ENCODE measurements at places on chromosomes 4 and X. TPM values are rescaled to one million over a fixed set of nuclear protein-coding genes. Genes with fewer than 3 reads are reported as not detected.
A peak's percentile ranks its signal among the peaks of the same experiment; 100 is the strongest.

GRCh38 chr4:42761804-42762203 is 104.9 kb upstream of the ATP8A1 start:
- H3K36me3 ChIP-seq, result no peaks in the 10 kb centered on the region
- H3K27me3 ChIP-seq, result no peaks in the 10 kb centered on the region
- H3K27ac ChIP-seq, result no peak overlapping the region
- no peak for DNase-seq
- no peaks in the 10 kb centered on the region for H3K4me1 ChIP-seq

DNA sequence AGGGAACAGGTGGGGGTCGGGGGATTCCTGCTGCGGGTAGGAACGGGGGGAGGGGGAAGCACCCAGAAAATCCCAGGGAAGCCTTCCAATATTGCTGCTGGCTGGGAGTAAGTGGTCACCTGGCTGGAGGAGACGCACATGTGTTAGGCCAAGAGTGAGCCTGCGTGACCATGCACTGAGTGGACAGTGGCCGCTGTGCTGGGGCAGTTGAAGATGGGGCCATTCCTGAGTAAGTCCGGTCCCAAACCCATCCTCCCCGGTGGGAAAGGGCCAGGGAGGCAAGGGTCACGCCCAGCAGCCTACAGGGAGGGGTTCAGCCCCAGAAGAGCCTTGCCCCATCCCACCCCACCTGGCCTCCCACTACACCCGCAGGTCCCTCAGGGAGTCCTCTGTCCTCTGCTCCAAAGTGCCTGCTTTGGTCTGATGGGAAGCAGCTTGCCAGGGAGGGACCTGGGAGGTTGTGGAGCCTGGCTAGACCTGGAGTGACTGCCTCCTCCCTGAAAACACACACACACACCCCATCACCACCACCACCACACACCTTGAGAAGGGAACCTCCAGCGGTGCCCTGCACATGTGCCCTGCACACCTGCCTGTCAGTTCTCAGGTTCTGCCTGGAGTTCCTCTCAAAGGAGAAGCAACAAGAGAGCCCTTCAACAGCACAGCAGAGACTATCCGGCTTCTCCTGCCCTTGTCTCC is 6.1 kb downstream of the L1CAM start:
- peaks cover 5% of the 10 kb centered on the region for H3K36me3 ChIP-seq
- no peak overlapping the region for H3K27ac ChIP-seq
- no peak overlapping the region for H3K4me3 ChIP-seq
- H3K4me1 ChIP-seq, result peaks cover 34% of the 10 kb centered on the region
- no peak for DNase-seq

DNA sequence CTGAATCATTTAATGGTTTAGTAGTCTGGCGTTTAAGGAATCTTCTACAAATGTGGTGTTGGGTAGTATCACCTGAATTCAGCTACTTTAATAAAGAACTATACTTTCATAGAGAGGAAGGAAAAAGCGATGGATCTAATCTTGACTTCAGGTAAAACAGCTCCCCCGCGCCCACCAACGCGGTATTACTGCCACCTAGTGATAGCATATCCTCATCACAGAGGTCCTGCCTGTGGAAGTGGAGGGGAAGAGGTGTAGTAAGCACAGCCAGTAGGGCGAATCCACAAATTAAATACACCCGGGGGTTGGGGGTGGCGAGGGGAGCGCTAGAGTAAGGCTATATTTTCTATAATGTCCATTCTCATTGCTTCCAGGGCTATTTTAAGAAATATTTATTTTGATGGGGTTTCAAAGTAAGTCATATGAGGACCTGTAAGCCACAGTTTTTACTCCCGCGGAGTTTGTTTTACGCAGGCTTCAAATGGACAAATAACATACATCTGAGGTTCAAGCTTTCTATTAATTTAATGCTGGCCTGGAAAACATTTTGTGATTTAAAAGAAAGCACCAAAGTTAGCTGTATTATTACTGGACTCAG is 8.3 kb upstream of the DAPP1 start:
- no peaks in the 10 kb centered on the region for H3K27me3 ChIP-seq
- H3K27ac ChIP-seq, result no peak overlapping the region
- H3K4me3 ChIP-seq, result no peak overlapping the region
- H3K36me3 ChIP-seq, result no peaks in the 10 kb centered on the region
- DNase-seq, result peak; percentile 70

DNA sequence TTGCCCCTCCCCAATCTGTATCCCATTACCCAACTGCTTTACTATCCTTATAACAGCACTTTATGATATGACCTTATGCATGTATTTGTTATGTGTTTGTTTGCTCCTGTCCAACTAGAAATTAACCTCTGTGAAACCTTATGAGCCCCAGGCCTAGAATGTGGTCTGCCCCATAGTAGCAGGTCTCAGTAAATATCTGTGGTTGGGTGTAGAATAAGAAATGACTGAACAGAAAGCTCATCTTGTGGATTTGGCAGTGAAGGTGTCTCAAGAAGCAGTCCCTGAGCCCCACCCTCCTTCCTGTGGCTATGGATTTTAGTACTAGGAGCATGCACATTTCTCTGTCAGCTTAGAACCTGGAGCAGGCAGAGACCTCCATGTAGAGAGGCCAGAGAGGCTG is 229.0 kb upstream of the LCORL start:
- H3K4me3 ChIP-seq, result no peak overlapping the region
- no peaks in the 10 kb centered on the region for H3K36me3 ChIP-seq
- no peak overlapping the region for H3K27ac ChIP-seq
- no peaks in the 10 kb centered on the region for H3K4me1 ChIP-seq
- no peak for DNase-seq

- H3K27ac ChIP-seq, result no peak overlapping the region
- no peak overlapping the region for H3K4me3 ChIP-seq
- no peaks in the 10 kb centered on the region for H3K36me3 ChIP-seq
Observed at GRCh38 chrX:44105228-44105913, 132.2 kb upstream of the NDP start.

DNA sequence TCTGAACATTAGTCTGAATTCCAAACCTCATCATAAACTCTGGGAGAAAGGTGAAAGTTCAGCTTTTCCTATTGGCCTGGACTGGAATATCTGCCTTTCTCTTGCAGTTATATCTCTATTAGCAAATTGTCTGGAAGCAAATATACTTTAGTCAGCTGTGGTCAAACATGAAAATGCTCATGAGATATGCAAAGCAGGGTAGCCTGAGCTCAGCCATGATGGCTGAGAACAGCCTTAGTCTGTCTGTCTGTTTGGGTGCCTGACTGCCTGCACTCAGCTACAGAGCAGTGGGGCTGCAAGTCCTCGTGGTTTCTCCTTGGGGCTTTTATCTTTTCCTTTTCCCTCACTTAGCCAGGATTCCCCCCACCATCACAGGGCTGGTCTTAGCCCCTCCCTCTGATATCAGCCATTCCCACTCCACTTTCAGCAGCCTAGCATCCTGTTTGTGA is 19.5 kb upstream of the PGRMC2 start:
- H3K27me3 ChIP-seq, result no peaks in the 10 kb centered on the region
- H3K27ac ChIP-seq, result no peak overlapping the region
- DNase-seq, result no peak
- no peak overlapping the region for H3K4me3 ChIP-seq
- peaks cover 5% of the 10 kb centered on the region for H3K36me3 ChIP-seq
- H3K4me1 ChIP-seq, result peaks cover 21% of the 10 kb centered on the region

GRCh38 chr4:55932511-55932910 is 16.2 kb upstream of the CEP135 start:
- H3K36me3 ChIP-seq, result no peaks in the 10 kb centered on the region
- H3K27me3 ChIP-seq, result no peaks in the 10 kb centered on the region
- no peak overlapping the region for H3K27ac ChIP-seq
- no peak for DNase-seq

DNA sequence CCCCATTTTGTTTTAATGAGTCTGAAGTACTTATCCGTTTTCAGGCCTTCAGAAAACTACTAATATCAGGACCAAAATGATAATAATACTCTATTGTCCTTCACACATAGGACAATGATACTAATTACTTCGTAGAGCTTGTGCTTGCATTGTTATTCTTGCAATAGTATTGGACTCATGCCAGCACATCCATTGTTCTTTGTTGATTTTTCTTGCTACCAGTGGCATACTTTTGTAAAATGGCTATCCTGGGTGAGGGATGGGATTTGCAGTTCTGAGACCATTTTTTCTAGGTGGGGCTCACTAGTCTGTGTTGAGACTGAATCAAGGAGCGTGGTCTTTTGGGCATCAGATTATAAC is 195.3 kb downstream of the MAML3 start:
- no peaks in the 10 kb centered on the region for H3K27me3 ChIP-seq
- no peak overlapping the region for H3K4me3 ChIP-seq
- H3K36me3 ChIP-seq, result no peaks in the 10 kb centered on the region
- no peak overlapping the region for H3K27ac ChIP-seq
- no peaks in the 10 kb centered on the region for H3K4me1 ChIP-seq

DNA sequence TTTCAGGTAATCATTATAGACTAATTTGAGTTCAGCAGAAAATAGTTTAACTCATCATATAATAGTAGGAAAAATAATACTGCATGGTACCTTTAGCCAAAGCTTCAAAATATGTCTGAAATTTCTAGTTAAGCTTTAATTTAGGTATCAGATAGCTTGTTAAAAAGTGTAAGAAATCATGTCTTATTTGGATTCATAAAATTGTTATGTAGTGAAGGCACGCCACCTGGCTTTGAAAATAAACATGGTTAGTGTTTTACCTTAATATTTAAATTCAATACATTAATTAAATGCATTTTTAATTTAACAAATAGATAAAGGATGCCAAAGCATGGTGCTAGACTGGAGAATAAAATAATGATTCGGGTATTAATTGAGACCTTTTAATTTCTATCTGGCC is 211.4 kb downstream of the FSTL5 start:
- H3K27me3 ChIP-seq, result no peaks in the 10 kb centered on the region
- H3K4me1 ChIP-seq, result no peaks in the 10 kb centered on the region
- H3K36me3 ChIP-seq, result no peaks in the 10 kb centered on the region
- no peak overlapping the region for H3K4me3 ChIP-seq
- no peak for DNase-seq
- H3K27ac ChIP-seq, result no peak overlapping the region

DNA sequence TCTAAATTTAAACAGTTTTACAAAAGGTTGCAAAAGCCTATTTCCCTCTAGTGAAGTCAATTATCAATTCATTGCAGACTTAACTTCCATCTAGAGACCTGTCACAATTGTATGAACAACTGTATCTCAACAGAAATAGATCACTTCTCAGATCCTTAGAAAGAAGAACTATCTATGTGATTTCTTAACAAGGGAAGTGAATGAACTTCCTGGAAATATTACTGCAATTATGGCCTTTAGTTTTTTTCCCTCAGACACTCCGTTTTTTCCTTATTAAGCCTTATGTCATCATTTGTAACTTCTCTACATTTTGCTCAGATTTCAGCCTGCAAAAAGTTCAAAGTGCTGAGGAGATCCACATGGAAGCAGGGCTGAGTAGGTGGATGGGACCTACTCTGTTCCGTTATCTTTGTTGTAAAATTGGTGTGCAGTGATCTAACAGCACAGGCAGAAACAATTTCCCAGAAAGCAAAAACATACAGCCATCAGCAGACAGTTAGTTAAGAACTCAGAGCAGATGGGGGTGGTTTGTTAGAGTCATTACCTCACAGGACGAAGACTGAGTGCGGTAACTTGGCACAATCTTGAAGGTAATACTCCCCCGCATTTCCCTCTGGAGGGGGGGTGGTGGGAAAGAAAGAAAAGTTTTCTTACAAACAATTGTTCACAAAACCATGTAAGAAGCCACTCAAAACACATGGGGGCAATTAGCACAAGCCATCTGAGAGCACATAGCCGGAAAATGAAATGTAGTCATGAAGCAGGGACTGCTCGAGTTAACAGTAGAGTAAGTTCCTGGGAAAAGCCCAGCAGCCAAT is 112.3 kb downstream of the NYX start:
- peaks cover 4% of the 10 kb centered on the region for H3K36me3 ChIP-seq
- H3K27ac ChIP-seq, result no peak overlapping the region
- no peaks in the 10 kb centered on the region for H3K27me3 ChIP-seq
- no peak for DNase-seq
- H3K4me3 ChIP-seq, result no peak overlapping the region

DNA sequence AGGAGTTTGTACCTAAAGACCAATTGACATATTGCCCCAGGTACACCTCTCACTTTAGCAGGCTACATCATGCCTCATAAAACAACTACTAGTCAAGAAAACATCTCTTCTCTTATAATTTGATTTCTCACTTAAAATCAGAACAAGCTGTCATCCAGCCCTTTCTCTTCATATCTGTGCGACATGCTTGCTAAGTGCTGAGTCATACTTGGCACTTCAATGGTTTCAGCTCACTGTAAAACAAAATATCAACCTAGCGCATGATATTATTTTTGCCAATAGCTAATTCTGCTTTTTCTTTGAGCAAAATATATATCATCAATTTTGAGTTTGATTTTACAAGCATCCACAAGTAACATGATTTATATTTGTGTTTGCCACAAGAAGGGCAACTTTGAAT is 27.9 kb upstream of the FUNDC1 start:
- H3K36me3 ChIP-seq, result no peaks in the 10 kb centered on the region
- H3K27me3 ChIP-seq, result no peaks in the 10 kb centered on the region
- H3K4me1 ChIP-seq, result no peaks in the 10 kb centered on the region
- no peak overlapping the region for H3K27ac ChIP-seq
- no peak overlapping the region for H3K4me3 ChIP-seq

GRCh38 chrX:65576160-65576559 is 41.6 kb upstream of the LAS1L start:
- no peak for DNase-seq
- H3K4me1 ChIP-seq, result no peaks in the 10 kb centered on the region
- H3K4me3 ChIP-seq, result no peak overlapping the region
- H3K27ac ChIP-seq, result no peak overlapping the region
- peaks cover 25% of the 10 kb centered on the region for H3K27me3 ChIP-seq
- no peaks in the 10 kb centered on the region for H3K36me3 ChIP-seq

DNA sequence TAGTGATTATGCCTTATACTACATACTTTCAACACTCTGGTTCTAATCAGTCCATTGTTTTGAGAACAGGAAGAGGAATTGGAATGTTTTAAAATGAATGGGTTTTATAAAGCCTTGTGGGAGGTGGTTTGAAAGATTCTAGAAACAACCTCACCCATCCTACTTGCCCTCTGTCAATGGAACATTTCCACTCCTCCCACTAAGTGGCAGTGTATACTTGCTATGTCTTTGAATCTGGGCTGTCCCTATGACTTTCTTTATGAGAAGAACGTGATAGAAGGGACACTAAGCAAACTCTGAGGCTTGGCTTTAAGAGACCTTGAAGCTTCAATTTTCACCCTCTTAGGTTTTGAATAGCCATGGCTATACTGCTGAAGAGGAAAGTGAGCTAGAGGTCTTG is 611.2 kb downstream of the PPP4R3C start:
- no peak overlapping the region for H3K4me3 ChIP-seq
- H3K36me3 ChIP-seq, result no peaks in the 10 kb centered on the region
- H3K27me3 ChIP-seq, result no peaks in the 10 kb centered on the region
- H3K4me1 ChIP-seq, result no peaks in the 10 kb centered on the region

- no peak overlapping the region for H3K4me3 ChIP-seq
- no peak overlapping the region for H3K27ac ChIP-seq
- peaks cover 23% of the 10 kb centered on the region for H3K27me3 ChIP-seq
- no peaks in the 10 kb centered on the region for H3K4me1 ChIP-seq
Observed at GRCh38 chr4:8939160-8939839, 67.7 kb upstream of the HMX1 start.

PFKFB1 gene
- total RNA-seq, result 0.31 TPM

PRR32 gene
- not detected for total RNA-seq

TMSB15A gene
- 1.9 TPM for total RNA-seq

FAM9B gene
- 0.69 TPM for total RNA-seq

CLDN22 gene
- not detected for total RNA-seq

ADH5 gene
- 95.7 TPM for total RNA-seq

CXCL6 gene
- total RNA-seq, result 48.2 TPM

ELK1 gene
- total RNA-seq, result 42.4 TPM

MID2 gene
- 7.1 TPM for total RNA-seq

HSD17B13 gene
- total RNA-seq, result not detected

SYNPO2 gene
- 0.17 TPM for total RNA-seq

IL3RA gene
- total RNA-seq, result not detected

STOX2 gene
- 10.0 TPM for total RNA-seq

ARHGAP36 gene
- total RNA-seq, result not detected

HSFX1 gene
- 3.4 TPM for total RNA-seq

EFHC2 gene
- total RNA-seq, result 0.95 TPM

All from Calu3 (cell line).